A673 (cell line): ENCODE measurements at places on chromosomes 1 and 21. TPM values are rescaled to one million over a fixed set of nuclear protein-coding genes. Genes with fewer than 3 reads are reported as not detected.

CYP4A22 gene
- total RNA-seq = not detected in 2 replicates

AGPAT3 gene
- 68.7 and 69.6 TPM in 2 replicates for total RNA-seq

NBPF6 gene
- not detected in 2 replicates for total RNA-seq

GRCh38 chr21:30482130-30482529 lies 2.0 kb upstream of the KRTAP19-1 start:
- no peaks in the 10 kb centered on the region for H3K36me3 ChIP-seq
- no peak for DNase-seq
- H3K4me3 ChIP-seq = no peak overlapping the region
- H3K27ac ChIP-seq = no peak overlapping the region
- no peaks in the 10 kb centered on the region for H3K4me1 ChIP-seq
- H3K27me3 ChIP-seq = no peaks in the 10 kb centered on the region

DNA sequence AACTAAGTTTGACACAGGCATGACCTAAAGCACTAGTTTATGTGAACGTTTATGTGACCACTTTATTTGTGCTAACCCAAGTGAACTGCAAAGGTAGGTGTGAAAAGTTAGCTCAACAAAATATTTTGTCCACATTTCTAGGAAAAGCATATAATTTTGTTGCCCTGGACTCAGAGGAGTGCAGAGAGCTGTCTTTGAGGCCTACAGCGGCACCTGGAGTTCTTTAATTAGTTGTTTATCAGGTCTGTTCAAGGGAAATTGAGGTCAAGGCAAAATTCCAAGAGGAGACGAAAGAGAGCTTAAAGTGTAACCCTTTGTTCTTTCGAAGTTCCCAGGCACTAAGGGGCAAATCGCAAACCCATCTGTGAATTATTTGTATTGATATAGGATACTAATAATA lies 1.3 kb downstream of the GIPC2 start:
- H3K27me3 ChIP-seq = peaks cover 33% of the 10 kb centered on the region
- no peak for DNase-seq
- H3K4me3 ChIP-seq = no peak overlapping the region
- no peak overlapping the region for H3K27ac ChIP-seq
- no peaks in the 10 kb centered on the region for H3K4me1 ChIP-seq
- no peaks in the 10 kb centered on the region for H3K36me3 ChIP-seq

DNA sequence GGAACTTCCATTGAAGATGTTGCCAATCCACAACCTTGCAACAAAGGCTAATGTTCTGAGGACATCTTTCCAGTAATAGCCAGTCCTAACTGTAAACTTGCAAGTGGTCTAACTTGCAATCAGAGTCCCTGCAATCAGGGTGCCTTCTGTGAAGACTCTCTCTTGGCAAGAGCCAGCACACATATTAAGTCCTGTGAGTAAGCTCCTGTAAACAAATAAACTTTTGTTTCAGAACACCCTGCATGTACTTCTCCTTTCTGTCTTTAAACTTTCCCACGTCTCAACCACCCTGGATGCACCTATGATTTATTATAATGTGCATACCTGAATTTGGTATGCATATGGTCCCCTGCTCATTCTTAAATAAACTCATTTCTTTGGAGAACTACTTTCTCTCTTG lies 9.1 kb downstream of the GBP7 start:
- DNase-seq = no peak
- H3K4me1 ChIP-seq = peaks cover 10% of the 10 kb centered on the region
- no peak overlapping the region for H3K4me3 ChIP-seq
- H3K36me3 ChIP-seq = no peaks in the 10 kb centered on the region
- H3K27ac ChIP-seq = no peak overlapping the region

DNA sequence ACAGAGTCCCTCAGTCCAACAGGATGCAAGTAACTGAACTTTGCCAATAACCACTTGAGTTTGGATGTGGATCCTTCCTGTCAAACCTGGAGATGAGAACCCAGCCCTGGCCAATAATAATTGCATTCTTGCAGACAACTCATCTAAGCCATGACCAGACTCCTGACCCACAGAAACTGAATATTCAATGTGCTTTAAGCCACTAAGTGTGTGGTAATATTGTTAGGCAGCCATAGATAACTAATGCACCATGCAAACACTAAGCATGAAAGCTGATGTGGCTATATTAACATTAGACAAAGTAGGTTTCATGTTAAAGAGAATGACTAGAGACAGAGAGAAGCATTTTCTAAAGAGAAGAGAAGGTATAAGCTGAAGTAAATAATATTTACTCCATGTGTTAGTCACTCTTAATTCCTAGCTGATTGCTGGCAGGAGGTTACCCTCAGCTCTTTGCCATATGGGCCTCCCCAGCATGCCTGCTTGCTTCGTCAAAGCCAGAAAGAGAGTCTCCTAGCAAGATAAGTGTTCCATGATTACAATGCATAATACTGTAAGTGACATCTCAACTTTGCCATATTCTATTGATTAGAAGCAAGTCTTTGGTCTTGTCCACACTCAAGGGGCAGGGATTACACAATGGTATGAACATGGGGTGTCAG lies 276.4 kb upstream of the PLXNA2 start:
- H3K4me3 ChIP-seq = no peak overlapping the region
- H3K36me3 ChIP-seq = no peaks in the 10 kb centered on the region
- no peaks in the 10 kb centered on the region for H3K4me1 ChIP-seq
- peaks cover 8% of the 10 kb centered on the region for H3K27me3 ChIP-seq
- no peak for DNase-seq
- H3K27ac ChIP-seq = no peak overlapping the region

GRCh38 chr1:61052395-61053225 lies 29.8 kb upstream of the NFIA start:
- H3K4me3 ChIP-seq = no peak overlapping the region
- DNase-seq = no peak
- no peaks in the 10 kb centered on the region for H3K36me3 ChIP-seq
- no peaks in the 10 kb centered on the region for H3K27me3 ChIP-seq

DNA sequence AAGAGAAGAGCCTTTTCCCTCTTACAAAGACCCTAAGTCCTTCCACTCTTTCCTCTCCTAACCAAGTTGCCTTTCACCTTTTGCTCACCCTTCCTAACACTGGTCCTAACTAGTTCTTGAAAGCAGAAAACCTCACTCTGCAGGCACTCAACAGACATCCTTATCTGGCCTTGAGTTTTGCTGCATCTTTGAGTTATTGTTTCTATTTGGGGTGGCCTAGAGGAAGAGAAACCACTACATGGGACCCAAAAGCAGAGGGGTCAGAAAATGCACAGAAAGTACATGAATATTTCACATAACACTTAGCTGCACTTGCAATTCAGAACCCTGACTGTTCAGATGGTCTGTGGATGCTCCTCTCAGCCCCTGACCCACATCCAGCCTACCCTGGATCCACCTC lies 178.3 kb upstream of the SYT6 start:
- H3K27ac ChIP-seq = no peak overlapping the region
- DNase-seq = no peak
- H3K27me3 ChIP-seq = no peaks in the 10 kb centered on the region
- no peaks in the 10 kb centered on the region for H3K36me3 ChIP-seq
- H3K4me3 ChIP-seq = no peak overlapping the region
- no peaks in the 10 kb centered on the region for H3K4me1 ChIP-seq

DNA sequence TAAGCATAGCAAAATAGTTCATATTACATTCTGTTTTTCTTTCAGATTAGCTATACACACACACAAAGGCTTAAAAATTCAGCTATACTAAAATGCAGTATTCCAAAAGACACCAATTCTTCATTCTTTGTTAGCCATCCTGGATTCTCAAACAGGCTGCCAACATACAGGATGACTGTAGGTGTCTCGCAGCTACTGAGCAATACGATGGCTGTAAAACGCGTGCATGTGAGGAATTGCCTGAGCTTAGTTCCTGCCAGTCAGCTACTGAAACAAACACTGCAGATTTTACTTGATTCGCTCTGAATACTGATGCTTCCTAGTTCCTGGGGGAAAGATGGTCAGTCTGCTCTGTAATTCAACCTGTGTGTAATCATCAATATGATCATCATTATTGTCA lies 24.7 kb upstream of the HMGN1 start:
- H3K27me3 ChIP-seq = peaks cover 5% of the 10 kb centered on the region
- H3K36me3 ChIP-seq = no peaks in the 10 kb centered on the region
- H3K27ac ChIP-seq = no peak overlapping the region
- DNase-seq = peak; percentile 49
- H3K4me3 ChIP-seq = no peak overlapping the region
- no peaks in the 10 kb centered on the region for H3K4me1 ChIP-seq

DNA sequence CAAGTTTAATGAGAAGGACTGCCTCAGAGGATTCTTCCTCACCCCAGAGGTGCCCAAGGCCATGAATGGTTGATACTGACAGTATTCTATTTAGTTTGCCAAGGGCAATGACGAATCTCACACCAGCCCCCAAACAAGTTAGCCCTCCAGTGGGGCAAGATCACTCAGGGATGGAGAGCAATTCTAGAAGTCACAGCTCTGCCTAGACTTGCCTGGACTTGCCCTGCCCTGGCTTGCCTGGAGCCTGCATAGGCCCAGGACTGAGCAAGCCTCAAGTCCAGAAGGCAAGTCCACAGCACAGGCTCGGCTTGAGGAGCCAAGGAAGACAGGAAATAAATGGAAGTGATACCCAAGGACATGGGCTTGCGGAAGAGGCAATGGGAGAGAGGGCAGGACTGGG lies 39.5 kb upstream of the RGS16 start:
- no peak overlapping the region for H3K27ac ChIP-seq
- no peak for DNase-seq
- no peaks in the 10 kb centered on the region for H3K27me3 ChIP-seq
- H3K36me3 ChIP-seq = no peaks in the 10 kb centered on the region
- no peaks in the 10 kb centered on the region for H3K4me1 ChIP-seq

DNA sequence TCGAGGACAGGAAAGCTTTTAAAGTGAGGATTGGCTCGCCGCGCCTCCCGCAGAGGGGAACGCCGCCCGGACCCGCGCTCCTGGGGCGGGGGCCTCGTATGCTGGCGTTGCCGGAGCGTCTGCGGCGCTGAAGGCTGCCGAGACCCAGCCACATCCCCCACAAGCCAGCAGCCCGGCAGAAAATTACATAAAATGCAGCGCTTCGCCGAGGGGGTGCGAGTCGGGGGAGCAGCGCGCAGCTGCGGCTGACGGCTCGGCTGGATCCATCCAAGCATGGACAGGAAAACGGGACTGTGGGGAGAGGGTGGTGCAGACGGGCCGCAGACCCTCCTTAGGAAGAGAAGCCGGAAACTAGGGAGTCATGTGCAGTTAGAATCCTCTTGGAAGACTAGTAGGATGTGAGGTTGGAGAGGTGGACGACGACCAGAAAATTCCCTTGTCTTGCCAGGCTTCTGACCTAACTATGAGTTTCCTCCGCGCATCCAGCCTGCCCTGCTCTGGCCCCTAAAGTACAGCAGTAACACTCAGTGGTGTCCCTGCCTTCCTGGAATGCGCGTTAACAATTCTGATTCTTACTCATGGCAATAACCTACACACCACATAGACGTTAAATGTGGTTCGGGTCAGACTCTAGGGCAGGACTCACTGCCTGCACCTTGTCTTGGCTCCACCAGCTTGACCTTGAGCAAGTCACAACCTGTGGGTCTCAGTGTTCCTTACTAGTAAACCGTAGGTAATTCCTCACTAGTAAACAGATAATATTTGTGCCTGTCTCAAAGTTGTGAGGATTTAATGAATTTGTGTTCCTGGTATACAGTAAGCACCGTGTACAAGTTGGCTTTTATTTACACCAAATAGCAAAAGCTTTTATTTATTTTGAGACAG lies 953 bp upstream of the BRWD1 start:
- peak overlapping the region; percentile 70 for H3K4me3 ChIP-seq
- DNase-seq = peak; percentile 58
- peak overlapping the region; percentile 99 for H3K27ac ChIP-seq

DNA sequence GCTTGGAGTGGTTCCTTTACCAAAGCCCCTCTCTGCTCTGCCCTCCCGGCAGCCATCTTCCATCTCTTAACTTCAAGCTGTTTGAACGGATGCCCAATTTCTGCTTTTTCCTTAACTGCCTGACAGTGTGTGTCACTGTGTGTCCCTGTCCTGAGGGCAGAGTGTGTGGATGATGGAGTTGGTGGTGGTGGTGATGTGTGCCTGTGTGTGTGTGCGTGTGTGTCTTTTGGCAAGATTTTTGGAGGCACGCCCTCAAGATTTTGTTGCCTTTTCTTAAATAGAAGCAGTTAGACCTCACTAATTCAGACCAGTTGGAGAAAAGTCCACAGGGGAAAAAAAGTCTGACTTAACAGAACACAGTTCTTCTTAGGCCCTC lies 30.3 kb downstream of the SERTAD4 start:
- DNase-seq = no peak
- H3K4me1 ChIP-seq = no peaks in the 10 kb centered on the region
- H3K36me3 ChIP-seq = no peaks in the 10 kb centered on the region
- H3K27me3 ChIP-seq = no peaks in the 10 kb centered on the region

DNA sequence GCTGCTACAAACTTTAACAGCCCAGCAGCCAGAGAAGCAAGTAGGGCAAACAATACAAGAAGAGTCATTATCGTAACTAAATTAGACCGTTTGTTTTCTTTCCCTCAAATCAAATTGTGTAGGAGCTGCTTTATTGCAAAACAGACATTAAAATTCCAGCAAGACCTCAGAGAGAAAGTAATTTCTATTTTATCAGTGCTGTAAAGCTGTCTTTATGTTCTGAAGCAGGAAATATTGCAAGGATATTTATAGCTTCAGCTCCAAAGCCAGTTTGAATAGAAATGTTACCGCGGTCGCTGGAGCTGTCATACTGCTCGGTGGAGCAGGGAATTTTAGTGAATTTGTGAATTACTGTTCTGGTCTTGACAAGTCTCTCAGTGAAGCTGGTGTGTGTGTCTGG lies 503.8 kb upstream of the PLXNA2 start:
- no peaks in the 10 kb centered on the region for H3K4me1 ChIP-seq
- no peak for DNase-seq
- H3K36me3 ChIP-seq = no peaks in the 10 kb centered on the region
- no peak overlapping the region for H3K4me3 ChIP-seq

DNA sequence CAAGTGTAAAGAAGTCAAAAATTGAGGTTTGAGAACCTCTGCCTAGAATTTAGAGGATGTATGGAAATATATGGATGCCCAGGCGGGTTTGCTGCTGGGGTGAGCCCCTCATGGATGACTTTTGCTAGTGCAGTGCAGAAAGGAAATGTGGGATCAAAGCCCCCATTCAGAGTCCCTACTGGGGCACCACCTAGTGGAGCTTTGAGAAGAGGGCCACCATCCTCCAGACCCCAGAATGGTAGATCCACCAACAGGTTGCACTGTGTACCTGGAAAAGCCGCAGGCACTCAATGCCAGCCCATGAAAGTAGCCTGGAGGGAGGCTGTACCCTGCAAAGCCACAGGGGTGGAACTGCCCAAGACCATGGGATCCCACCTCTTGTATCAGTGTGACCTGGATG lies 330.7 kb upstream of the DPYD start:
- no peak overlapping the region for H3K27ac ChIP-seq
- H3K27me3 ChIP-seq = no peaks in the 10 kb centered on the region
- no peak for DNase-seq
- H3K4me1 ChIP-seq = peaks cover 7% of the 10 kb centered on the region
- no peaks in the 10 kb centered on the region for H3K36me3 ChIP-seq

- no peaks in the 10 kb centered on the region for H3K36me3 ChIP-seq
- H3K27me3 ChIP-seq = no peaks in the 10 kb centered on the region
- DNase-seq = no peak
- H3K4me1 ChIP-seq = no peaks in the 10 kb centered on the region
- no peak overlapping the region for H3K27ac ChIP-seq
Measured at GRCh38 chr1:193260896-193261295, 74.5 kb upstream of the B3GALT2 start.

- no peak overlapping the region for H3K27ac ChIP-seq
- no peak overlapping the region for H3K4me3 ChIP-seq
- peaks cover 7% of the 10 kb centered on the region for H3K27me3 ChIP-seq
- no peak for DNase-seq
- no peaks in the 10 kb centered on the region for H3K36me3 ChIP-seq
Measured at GRCh38 chr1:45260244-45260643, 53.8 kb upstream of the ZSWIM5 start.

- no peak overlapping the region for H3K27ac ChIP-seq
- H3K4me3 ChIP-seq = no peak overlapping the region
- H3K27me3 ChIP-seq = no peaks in the 10 kb centered on the region
- no peak for DNase-seq
Measured at GRCh38 chr1:58149271-58149812, 397.2 kb downstream of the OMA1 start.
